Right lobe of liver (tissue), 6 donors: ENCODE measurements at places on chromosomes 13 and 19. TPM values are rescaled to one million over a fixed set of nuclear protein-coding genes. Genes with fewer than 3 reads are reported as not detected.

KRI1 gene
- total RNA-seq, result 5.8 TPM

IQCN gene
- 2.3 TPM for total RNA-seq

VSTM2B gene
- not detected for total RNA-seq

IL12RB1 gene
- 0.25 TPM for total RNA-seq

IGSF23 gene
- total RNA-seq, result 10.3 TPM

SHISA7 gene
- not detected for total RNA-seq

CYP4F3 gene
- 214 TPM for total RNA-seq

B3GNT8 gene
- total RNA-seq, result 0.89 TPM

RASIP1 gene
- total RNA-seq, result 4.7 TPM

TUBA3C gene
- not detected for total RNA-seq

PSG7 gene
- not detected for total RNA-seq

ZNF480 gene
- 5.2 TPM for total RNA-seq

TEKTIP1 gene
- not detected for total RNA-seq
